H1 (cell line): ENCODE measurements at places on chromosomes 1 and 21.
A peak's percentile ranks its signal among the peaks of the same experiment; 100 is the strongest.

DNA sequence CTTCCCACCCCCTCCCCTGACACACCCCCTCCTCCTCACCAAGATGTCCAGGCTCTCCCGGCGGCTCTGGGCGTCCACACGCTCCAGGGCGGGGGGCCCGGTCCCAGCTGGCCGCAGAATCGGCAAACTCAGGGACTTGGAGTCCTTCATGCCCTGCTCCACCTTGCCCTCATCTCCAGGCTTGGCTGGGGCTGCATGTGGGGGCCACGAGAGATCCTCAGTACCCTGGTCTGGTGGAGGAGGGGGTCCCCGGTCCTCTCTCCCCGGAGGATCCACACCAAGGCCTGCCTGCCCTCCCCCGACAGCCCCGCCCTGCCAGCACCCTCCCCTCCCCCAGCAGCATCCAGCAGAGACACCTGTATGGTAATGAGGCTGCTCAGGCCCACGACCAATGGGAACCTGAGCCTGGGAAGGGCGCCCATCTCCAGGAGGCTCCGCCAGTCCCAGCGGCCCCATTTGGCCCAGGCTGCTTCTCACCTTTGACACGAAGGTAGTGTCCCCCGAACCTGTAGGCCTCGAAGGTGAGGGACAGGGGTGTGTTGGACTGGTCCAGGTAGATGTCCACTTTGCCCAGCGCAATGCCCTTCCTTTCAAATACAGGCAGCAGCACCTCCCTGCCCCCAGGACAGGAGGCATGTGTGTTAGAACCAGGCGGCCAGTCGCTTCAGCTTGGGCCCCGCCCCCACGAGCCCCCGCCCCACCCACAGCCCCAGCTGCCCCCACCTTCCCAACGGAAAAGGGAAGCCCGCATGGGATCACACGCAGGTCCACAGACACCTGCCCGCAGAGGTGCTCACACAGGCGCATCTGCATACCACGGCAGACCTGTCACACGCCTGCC, 8.2 kb upstream of the TNFRSF25 start:
- H3K36me3 ChIP-seq, result peaks cover 8% of the 10 kb centered on the region; the same call in 1 of the 2 replicates
- no peaks in the 10 kb centered on the region for H3K27me3 ChIP-seq
- no peak overlapping the region; the same call in 1 of the 2 replicates for H3K27ac ChIP-seq
- no peak overlapping the region for H3K4me3 ChIP-seq
- peak; percentile 51 for DNase-seq
- peaks cover 22% of the 10 kb centered on the region for H3K4me1 ChIP-seq

- no peaks in the 10 kb centered on the region; the same call in 1 of the 2 replicates for H3K27me3 ChIP-seq
- peaks cover 8% of the 10 kb centered on the region for H3K4me1 ChIP-seq
- DNase-seq, result no peak
Measured at GRCh38 chr1:3778590-3779264, 6.2 kb downstream of the SMIM1 start.

DNA sequence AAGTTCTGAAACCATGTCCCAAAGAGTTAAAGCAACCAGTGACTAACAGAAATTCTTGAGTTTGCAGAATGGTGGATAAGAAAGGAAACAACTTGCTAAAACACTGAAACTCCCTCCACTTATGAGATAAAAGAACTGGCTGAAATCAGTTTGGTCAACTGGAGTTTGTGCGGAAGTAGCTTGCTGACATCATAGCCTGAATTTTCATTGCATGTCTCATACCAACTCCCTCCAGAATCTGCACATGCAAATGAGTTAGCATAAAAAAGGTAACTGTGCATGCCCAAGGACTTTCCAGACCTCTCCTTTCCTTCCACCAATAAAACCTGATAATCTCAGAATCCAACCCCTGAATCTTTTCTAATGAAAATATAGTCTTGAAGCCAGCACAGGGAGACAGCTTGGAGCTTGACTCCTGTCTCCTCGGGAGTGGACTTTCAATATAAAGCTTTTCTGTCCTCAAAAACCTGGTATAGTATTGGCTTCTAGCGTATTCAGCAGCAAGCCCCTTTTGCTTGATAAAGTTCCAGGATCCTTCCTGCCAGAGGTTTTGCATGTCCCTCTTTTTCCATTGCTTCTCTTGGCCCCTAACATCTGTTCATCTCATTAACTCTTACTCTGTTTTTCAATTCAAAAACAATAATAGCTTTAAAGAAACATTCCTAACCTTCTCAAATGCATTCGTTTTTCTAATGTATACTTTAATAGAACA, 785.8 kb upstream of the ADGRL4 start:
- no peak overlapping the region for H3K4me3 ChIP-seq
- no peak overlapping the region for H3K27ac ChIP-seq
- no peaks in the 10 kb centered on the region for H3K4me1 ChIP-seq
- no peak for DNase-seq

- H3K4me3 ChIP-seq, result peak within 1 kb of the TSS; percentile 99
- H3K27me3 ChIP-seq, result no peaks in the 10 kb centered on the region
- peaks cover 14% of the 10 kb centered on the region for H3K4me1 ChIP-seq
- peak; percentile 68 for DNase-seq
- H3K36me3 ChIP-seq, result peaks cover 9% of the 10 kb centered on the region
Measured at GRCh38 chr1:150149271-150150132, at the start of gene PLEKHO1. Gene PLEKHO1 (plus strand): TSS chr1:150149916. CDS start chr1:150150258, 342 bp downstream.

GRCh38 chr1:201982623-201983379, at the start of gene RNPEP:
Gene RNPEP (plus strand): TSS chr1:201982648. CDS start chr1:201982667, 19 bp downstream.
- peaks cover 3% of the 10 kb centered on the region; the same call in 1 of the 2 replicates for H3K27me3 ChIP-seq
- peak within 1 kb of the TSS; percentile 13; the same call in 1 of the 2 replicates for H3K27ac ChIP-seq
- peaks cover 4% of the 10 kb centered on the region for H3K4me1 ChIP-seq
- DNase-seq, result no peak
- peak within 1 kb of the TSS; percentile 78 for H3K4me3 ChIP-seq
- H3K36me3 ChIP-seq, result no peaks in the 10 kb centered on the region

- H3K4me3 ChIP-seq, result no peak overlapping the region
- no peak for DNase-seq
- H3K27ac ChIP-seq, result no peak overlapping the region
- peaks cover 19% of the 10 kb centered on the region for H3K36me3 ChIP-seq
- H3K4me1 ChIP-seq, result no peaks in the 10 kb centered on the region
- no peaks in the 10 kb centered on the region for H3K27me3 ChIP-seq
Measured at GRCh38 chr1:214660900-214661299, 57.9 kb downstream of the CENPF start.

DNA sequence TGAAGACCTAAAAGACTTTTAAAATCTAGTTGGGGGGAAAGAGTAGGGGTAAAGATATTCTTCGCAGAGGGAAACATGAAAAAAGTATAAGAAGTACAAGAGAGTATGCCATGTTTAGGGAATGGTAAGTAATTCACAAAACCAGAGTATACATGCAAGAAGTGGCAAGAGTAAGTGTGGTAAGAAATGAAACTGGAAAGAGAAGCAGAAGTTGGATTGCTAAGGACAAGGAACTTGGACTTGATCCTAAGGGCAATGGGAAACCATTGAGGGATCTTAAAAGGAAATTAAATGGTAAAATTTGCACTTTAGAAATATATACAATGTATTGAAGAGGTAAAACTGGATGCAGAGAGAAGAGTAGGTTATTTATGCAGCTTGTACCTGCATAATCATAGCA, 9.2 kb upstream of the ZNF644 start:
- no peak for DNase-seq
- no peaks in the 10 kb centered on the region for H3K27me3 ChIP-seq
- no peak overlapping the region for H3K27ac ChIP-seq
- H3K4me3 ChIP-seq, result no peak overlapping the region
- H3K36me3 ChIP-seq, result no peaks in the 10 kb centered on the region

DNA sequence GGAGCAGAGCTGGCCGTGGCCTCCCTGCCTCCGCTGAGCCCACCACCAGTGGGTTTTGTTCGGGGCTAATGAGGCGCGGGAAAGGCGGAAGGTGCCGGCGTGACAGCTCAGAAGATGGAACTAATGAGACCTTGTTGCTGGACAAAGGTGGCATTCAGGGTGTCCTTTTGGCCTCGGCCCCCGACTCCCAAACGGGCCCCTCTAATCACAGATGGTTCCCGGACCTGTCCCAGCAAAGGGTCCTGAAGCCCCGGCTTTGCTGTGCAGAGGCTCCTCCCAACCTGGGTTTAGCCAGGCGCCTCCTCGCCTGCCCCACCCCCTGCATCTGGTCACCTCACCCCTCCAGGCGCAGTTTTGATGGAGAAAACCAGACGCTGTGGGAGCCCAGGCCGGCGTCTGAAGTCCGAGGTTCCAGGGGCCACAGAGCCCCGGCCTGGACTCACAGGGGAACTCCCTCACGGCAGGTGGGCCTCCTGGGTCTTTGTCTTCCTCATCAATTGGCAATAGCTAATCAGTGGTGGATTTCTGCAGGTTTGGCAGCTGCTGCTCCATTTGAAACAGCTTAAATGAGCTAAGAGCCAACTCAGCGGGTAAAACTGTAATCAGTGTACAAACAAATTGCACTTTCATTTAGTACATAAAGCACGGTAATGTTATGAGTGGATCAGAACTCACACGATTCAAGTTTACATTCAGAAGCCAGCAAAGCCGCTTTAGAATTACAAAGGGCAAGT, 44.3 kb upstream of the ADARB1 start:
- H3K27ac ChIP-seq, result no peak overlapping the region
- H3K4me3 ChIP-seq, result 0 out of 2 replicates have a peak overlapping the region, but pooled peaks have one; percentile 17
- peaks cover 6% of the 10 kb centered on the region; the same call in 1 of the 2 replicates for H3K27me3 ChIP-seq
- no peaks in the 10 kb centered on the region for H3K36me3 ChIP-seq
- peak; percentile 71 for DNase-seq

DNA sequence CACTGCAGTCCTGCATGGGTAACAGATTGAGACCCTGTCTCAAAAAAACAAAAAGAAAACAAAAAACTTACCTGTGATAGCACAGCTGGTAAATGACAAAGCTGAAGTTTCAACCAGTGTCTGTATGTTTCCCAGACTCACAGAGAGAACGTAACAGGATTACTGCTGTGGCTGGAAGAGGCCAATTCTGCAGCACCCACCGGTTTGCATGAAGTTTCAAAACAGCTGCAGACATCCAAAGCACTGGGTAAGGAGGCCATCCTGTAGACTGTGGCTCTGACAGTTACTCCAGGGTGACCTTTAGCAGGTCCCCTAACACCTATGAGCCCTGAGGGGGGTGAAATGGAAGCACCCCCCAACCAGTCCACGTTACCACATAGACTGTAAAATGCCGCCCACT, 7.5 kb downstream of the ID3 start:
- no peak overlapping the region for H3K4me3 ChIP-seq
- no peaks in the 10 kb centered on the region for H3K36me3 ChIP-seq
- H3K27ac ChIP-seq, result no peak overlapping the region
- peaks cover 19% of the 10 kb centered on the region for H3K4me1 ChIP-seq

DNA sequence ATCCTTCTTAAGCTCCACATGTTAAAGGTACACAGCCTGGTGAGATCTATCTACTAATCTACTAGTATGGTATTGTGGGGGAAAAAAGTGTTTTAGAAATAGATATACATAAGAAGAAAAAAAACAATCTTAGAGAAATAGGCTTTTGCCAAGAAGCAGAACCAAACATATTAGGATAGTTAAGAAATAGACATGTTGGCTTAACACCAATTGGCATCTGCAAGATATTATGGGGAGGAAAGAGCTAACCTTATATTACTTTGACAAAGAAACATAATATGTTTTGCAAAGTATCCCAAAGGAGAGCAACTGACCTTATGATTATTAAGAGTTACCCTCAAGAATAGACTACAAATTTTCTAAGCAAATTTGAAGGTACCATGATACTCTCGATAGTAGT, 202.9 kb downstream of the BRINP3 start:
- H3K36me3 ChIP-seq, result no peaks in the 10 kb centered on the region
- H3K4me3 ChIP-seq, result no peak overlapping the region
- H3K27me3 ChIP-seq, result no peaks in the 10 kb centered on the region
- H3K27ac ChIP-seq, result no peak overlapping the region

GRCh38 chr1:76055987-76056386, 18.6 kb upstream of the ST6GALNAC3 start:
- no peaks in the 10 kb centered on the region for H3K36me3 ChIP-seq
- no peaks in the 10 kb centered on the region for H3K27me3 ChIP-seq
- H3K27ac ChIP-seq, result no peak overlapping the region
- no peak overlapping the region for H3K4me3 ChIP-seq
- no peak for DNase-seq

DNA sequence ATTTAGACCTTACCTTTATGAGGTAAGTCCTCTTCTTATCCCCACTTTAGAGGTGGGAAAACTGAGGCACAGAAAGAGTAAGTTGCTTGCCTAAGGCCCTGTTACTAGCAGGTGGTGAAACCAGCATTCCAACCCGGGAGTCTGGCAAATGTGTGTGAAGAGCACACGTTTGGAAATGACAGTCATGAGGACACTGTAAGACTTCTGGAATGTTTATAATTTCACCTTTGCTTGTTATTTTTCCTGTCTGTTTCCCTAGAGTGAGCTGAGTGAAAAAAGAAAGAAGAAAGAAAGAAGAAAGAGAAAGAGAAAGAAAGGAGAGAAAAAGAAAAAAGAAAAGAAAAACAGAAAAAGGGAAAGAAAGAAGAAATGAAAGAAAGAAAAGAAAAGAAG, 21.2 kb upstream of the LGALS8 start:
- no peaks in the 10 kb centered on the region for H3K36me3 ChIP-seq
- H3K4me1 ChIP-seq, result no peaks in the 10 kb centered on the region
- DNase-seq, result no peak
- H3K27ac ChIP-seq, result no peak overlapping the region
- peak overlapping the region; percentile 52 for H3K4me3 ChIP-seq
- H3K27me3 ChIP-seq, result no peaks in the 10 kb centered on the region

DNA sequence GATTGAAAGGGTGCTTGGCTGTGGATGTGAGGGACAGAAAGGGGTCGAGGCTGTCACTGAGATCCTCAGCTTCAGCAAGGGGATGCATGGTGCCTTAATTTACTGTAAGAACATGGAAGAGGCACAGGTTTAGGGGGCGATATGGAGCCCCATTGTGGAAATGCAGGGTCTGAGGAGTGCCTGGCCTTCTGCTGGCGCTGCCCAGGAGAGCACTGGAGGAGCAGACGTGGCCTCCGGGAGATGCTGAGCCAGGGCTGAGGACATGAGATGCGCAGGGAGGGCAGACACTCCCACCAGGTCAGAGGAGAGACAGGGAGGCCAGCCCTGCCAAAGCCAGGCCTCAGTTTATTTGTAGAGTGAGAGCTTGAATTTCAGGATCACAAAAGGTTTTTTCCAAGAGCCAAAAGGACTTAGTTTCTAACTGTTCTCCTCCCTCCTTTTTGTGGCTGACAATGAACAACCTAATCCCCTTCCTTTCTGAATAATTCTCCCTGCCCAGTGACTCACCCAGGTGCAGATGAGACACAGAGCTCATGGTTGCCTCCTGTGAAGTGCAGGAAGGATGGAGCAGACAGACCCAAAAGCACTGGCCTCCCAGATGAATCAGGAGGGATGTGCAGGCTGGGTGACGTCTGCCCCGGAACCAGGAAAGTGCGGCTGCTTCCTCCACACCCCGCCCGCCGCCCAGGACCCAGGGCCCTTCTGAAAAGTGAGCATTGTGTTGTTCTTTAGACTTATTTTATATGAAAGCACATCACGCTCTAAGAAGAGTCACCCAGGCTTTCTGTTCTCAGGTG, 73.0 kb upstream of the TMPRSS2 start:
- peaks cover 10% of the 10 kb centered on the region for H3K4me1 ChIP-seq
- no peak overlapping the region for H3K4me3 ChIP-seq
- no peaks in the 10 kb centered on the region for H3K36me3 ChIP-seq
- no peak for DNase-seq
- no peak overlapping the region for H3K27ac ChIP-seq

- no peaks in the 10 kb centered on the region for H3K4me1 ChIP-seq
- no peak overlapping the region for H3K27ac ChIP-seq
- no peak for DNase-seq
- no peak overlapping the region for H3K4me3 ChIP-seq
Measured at GRCh38 chr1:229184066-229184465, 86.8 kb upstream of the RAB4A start.
